ENCODE measurements at places on chromosomes 4 and X. TPM values are rescaled to one million over a fixed set of nuclear protein-coding genes. Genes with fewer than 3 reads are reported as not detected.

FGFBP2 gene
- total RNA-seq: not detected

DNA sequence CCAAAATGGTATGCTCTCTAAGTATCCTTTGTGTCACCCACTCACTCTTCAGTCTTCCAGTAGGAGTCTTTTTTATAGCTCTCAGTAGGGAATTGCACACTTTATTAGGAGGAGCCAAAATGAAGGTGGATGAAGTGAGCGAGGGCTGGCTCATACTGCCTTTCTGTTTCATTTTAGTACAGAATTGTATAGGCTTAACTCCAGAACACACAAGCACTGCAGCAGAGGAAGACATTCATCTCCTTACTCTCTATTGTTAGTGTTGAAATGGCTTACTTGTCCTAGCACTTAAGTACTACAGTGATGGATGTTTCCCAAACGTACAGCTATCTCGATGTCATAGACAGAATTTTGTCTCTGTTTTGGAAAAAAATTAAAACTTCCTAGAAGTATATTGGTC is 327.3 kb upstream of the ATOH1 start:
- DNase-seq: no peak

DNA sequence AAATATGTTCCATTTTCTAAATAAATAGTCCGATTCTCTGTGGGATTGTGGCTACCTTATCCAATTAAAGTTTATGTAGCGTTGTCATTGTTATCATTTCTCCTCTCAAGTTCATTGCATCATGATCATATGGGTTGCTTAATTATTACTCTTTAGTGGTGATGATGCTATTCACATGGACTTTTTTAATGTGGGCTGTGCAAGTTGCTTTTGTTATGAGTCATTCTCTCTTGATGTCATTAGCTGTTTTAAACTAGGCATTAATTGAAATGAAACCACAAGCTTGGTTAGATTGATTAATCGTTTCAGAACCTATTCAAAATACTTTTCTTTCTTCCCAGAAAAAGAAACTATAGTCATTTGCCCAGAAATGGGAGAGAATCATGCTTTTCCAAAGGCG is 38.2 kb downstream of the NHS start:
- DNase-seq: no peak

DNA sequence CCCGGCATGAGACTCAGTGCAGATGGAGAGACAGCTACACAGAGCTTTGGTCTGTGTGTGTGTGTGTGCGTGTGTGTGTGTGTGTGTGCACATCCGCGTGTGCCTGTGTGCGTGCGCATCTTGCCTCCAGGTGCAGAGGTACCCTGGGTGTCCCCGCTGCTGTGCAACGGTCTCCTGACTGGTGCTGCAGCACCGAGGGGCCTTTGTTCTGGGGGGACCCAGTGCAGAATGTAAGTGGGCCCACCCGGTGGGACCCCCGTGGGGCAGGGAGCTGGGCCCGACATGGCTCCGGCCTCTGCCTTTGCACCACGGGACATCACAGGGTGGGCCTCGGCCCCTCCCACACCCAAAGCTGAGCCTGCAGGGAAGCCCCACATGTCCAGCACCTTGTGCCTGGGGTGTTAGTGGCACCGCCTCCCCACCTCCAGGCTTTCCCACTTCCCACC is 14.3 kb downstream of the FGFR3 start:
- no peak for DNase-seq

- DNase-seq: no peak
Measured at GRCh38 chrX:48794911-48795515, 6.9 kb upstream of the HDAC6 start.
